ENCODE measurements at places on chromosomes 11 and 22.

DNA sequence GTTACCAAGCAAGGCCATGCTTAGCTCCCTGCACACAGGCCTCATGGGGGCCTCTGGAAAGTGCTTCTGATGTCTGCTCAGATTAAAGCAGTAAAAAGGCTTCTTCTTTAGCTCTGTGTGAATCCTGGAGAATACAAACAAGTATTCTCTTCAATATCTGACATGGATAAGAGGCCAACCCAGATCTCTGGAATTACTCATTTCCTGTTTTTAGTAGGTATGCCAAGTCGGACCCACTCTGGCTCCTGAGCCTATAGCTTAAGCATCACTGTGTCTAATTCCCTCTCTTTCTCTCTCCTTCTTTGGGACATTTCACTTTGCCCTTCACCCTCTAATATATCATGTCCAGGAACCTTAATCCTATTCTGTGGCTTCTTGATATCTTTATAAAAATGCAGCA is 529.6 kb upstream of the CCDC90B start:
- no peak for DNase-seq

DNA sequence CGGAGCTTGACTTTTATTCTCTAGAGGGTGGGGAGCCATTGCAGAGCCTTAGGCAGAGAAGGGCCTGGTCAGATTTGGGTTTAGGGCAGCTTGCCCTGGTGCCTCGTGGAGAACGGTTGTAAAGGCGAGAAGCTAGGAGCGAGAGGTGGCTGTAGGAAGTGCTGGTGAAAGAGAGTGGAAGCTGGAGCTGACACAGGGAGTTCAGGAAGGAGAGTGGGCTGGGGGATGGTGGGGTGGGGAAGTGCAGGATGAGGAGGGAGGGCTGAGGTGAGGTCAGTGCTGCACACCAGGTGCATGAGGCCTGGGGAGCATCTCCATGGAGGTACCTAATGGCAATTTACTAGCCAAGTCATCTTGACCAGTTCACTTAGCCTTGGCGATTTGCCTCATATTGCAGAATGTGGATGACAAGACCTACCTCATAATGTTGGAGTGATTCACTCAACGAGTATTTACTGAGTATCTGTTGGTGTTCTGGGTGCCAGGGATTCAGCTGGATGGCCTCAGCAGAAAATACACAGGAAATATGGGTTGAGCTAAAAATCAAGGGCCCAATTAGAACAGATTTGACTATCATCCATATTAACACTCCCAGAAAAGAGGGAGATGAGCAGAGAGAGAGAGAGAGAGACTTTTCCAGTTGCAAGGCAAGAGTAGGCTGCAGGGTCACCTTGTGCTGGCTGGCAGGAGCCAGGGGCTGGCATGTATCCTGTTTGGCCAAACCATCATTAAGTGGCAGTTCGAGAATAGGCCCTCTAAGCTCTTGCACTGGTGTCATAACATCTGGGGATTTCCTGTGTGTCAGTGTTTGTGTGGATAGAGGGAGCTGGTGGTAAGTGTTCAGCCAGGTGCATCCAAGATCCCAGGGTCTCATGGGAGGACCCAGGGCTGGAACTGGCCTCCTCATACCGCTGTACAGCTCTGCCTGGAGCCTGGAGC is 44.4 kb upstream of the CLDN5 start:
- peak; percentile 53 for DNase-seq

- DNase-seq, result no peak
Measured at GRCh38 chr11:120424185-120424969, 87.2 kb upstream of the GRIK4 start.

- no peak for DNase-seq
Measured at GRCh38 chr11:134346101-134346975, 14.6 kb downstream of the GLB1L2 start.

DNA sequence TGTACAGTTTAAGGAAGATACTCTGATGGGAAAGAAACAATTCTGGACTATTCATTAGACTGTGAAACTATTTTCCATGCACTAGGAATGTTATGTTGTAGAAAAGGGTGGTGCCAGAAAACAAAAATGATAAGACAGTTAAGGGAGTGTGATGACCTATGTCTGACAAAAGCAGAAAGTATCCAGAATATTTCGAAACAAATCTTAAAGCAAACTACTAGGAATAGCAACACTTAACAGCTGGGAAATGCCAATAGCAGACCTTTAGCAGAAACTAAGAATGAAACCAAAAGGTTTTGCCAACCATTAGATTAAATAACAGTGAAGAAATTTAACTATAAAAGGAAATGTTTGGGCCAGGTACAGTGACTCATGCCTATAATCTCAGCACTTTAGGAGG is 3.3 kb upstream of the ARHGAP20 start:
- DNase-seq, result no peak

DNA sequence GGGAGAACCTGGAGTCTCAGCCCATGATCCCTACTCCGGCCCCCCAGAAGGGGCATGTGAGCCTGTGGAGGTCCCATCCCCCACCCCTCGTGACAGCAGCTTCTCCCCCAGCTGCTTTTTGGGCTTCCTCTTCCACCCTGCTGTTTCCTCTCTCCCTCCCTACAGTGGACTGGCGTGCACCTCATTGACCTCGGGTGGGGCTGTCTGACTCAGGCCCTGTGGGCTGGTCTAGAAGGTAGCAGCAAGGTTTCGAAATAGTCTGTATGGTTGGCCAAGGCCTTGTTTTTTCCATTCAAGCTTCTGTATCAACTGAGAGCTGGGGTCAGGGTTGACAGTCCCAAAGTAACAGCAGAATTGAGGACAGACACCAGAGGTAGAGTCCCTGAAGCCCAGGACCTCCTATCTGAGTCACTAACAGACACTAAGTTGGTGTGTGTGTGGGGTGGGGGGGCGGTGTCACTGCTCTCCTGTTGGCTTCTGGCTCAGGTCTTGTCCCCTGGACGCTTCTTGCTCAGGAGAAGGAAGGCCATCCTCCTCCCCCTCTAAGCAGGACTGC is 7.7 kb downstream of the SLC37A2 start:
- peak; percentile 55 for DNase-seq

GRCh38 chr11:74438681-74439080 is 28.7 kb downstream of the KCNE3 start:
- no peak for DNase-seq

DNA sequence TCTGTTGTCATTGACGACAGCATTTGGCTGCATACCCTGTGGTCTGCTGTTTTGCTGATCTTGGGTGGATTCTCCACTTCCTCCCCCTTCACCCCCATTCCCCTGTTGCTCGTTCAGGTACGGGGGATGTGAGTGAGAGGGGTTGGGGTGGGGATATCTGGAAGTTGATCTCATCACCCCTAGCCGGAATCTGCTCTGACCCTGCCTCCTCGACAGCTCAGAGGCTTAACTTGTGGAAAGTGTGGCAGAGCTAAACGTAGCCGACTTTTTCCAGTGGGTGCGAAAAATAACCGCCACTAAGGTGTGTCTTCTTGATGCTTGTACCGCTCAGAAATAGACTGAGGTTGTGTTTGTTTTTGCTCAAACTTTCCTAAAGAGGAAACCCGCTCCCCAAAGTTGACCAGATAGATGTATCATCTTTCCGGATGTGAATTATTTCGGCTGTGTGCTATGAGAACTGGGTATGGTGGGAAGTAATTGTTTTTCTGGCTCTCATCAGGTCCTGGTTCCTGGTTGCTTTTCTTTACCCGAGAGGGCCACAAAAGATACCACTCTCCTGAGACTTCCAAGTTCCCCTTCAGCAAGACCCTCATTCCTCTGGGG is 6.6 kb downstream of the ZBTB16 start:
- DNase-seq, result no peak

DNA sequence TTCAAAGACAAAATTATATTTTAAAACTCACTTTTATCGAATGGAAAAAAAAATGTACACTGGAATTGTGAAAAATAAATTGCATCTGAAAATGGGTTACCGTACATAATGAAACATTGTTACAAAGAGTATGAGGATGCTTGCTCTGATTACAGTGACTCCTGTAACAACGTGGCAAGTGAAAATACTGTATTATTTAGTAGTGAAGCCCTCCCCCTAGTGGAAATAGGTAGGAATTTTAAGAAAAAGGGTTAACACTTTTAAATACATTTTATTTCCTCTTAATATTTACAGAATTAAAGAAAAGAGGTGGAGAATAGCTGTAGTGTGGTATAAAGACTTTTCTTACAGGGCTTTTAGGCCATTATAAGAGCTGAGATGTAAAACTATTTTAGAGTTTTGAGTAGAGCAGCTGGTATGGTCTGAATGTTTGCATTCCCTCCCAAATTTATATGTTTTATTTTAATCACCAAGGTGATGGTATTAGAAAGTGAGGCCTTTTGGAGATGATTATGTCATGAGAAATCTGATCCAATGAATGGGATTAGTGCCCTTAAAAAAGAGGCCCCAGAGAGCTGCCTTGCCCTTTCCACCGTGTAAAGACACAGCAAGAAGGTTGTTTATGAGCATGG is 25.2 kb downstream of the FAM76B start:
- DNase-seq, result peak; percentile 51

Measured in HTR-8/SVneo (cell line).